ENCODE measurements at places on chromosomes 2 and 18.
A peak's percentile ranks its signal among the peaks of the same experiment; 100 is the strongest.

DNA sequence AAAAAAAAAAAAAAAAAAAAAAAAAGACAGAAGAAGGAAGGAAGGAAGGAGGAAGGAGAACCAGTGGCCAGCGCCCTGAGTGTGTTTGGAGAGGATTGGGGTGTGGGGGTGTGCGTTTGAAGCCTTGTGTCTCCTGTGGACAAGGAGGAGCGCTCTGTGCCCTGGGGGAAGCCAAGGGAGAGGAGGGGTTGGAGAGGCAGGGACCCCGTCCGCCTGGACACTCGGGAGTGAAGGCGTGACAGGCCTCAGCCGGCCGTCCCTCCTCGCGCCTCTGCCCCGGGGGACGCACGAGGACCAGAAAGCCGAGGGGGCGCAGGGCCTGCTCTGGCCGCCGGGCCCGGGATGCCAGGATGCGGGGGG, 44.9 kb downstream of the SERTAD2 start:
- no peak for DNase-seq

DNA sequence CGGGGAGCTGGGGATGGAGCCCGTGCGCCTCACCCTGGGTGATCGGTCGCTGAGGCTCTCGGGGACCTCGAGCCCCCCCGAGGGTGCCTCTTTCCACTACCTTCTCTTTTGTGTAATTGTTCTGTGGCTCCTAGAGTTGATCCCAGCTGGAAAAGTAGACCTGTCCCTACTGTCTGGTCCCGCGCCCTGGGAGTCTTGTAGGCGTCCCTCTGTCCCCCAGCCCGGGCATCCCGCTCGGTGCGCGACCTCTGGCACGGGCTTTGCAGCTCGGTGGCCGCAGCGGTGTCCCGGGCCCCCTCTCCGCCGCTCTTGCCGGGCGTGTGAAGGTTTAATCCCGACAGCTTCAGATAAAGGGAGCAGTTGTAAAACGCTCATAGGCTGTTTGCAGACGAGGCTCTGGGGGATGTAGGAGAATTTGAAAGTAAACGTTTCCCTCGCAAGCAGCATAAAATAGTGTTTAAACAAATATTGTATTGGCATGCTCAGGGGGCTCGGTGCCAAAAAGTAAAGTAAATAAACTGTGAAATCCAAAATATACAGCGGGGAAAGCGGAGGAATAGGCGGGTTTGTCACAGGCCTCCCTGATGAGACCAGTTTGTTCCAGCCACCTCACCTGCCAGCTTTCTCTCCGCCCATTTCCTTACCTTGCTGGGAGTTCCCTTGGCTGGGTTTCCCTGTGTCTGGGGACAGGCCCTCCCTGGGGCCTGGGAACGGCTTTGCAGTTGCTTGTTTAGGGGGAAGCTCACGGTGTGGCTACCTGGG, 1.9 kb downstream of the GLI2 start:
- DNase-seq, result no peak

- peak; percentile 5 for DNase-seq
These were observed 266.5 kb downstream of the PTGR3 start for GRCh38 chr18:74942319-74942910.

DNA sequence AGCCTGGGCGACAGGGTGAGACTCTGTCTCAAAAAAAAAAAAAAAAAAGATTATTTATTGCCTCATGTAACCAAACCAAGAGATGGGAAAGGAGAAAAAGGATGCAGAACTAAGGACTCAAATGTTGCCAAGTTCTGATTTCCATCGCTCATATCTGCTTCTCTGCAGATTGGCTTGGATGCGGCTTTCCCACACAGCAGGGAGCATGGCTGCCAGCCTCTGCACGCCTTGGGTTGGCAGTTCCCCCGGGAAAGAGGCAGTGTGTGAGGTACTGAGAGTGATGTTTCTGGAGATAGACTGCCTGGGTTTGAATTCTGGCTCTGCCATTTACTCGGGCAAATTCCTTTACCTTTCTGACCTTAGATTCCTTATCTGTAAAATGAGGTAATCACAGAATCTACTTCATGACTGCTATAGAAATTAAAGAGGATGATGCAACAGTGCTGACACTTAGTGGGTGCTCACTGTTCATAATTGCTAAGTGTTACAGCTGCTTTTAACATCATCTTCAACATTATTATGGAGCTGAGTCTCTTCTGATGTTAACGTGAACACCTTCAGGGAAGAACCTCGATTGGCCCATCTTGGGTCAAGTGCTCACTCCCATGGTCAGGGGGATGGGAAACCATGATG, 68.8 kb downstream of the ACAA2 start:
- DNase-seq, result no peak

DNA sequence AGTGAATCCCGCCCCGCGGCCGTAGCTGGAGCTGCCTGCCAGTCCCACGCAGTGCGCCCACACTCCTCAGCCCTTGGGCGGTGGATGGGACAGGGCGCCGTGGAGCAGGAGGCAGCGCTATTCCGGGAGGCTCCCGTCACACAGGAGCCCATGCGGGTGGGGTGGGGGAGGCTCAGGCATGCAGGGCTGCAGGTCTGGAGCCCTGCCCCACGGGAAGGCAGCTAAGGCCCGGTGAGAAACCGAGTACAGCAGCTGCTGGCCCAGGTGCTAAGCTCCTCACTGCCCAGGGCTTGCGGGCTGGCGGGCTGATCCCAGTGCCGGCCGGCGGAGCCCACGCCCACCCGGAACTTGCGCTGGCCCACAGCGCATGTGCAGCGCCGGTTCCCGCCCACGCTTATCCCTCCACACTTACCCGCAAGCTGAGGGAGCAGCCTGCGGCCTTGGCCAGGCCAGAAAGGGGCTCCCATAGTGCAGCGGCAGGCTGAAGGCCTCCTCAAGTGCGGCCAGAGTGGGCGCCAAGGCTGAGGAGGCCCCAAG, 1152.8 kb upstream of the CELF4 start:
- DNase-seq, result no peak

DNA sequence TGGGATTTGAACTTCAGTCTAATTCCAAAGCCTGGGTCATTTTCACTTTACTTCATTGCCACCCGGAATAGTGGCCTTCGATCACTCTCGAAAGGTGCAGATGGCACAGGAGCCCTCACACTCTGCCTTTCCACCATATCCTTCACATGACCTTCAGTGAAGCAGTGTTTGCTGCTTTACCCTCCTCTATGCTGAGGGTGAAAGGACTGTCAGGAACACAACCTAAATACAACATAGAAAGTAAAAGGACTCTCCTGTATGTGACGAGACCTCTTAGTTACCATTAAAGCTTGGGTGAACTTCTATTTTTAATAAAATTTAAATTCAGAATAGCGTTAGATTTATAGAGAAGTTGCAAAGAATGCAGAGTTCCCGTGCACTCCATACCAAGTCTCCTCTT, 148.5 kb downstream of the TANC1 start:
- no peak for DNase-seq

GRCh38 chr2:16726147-16726546, 60.5 kb upstream of the CYRIA start:
- DNase-seq, result no peak

DNA sequence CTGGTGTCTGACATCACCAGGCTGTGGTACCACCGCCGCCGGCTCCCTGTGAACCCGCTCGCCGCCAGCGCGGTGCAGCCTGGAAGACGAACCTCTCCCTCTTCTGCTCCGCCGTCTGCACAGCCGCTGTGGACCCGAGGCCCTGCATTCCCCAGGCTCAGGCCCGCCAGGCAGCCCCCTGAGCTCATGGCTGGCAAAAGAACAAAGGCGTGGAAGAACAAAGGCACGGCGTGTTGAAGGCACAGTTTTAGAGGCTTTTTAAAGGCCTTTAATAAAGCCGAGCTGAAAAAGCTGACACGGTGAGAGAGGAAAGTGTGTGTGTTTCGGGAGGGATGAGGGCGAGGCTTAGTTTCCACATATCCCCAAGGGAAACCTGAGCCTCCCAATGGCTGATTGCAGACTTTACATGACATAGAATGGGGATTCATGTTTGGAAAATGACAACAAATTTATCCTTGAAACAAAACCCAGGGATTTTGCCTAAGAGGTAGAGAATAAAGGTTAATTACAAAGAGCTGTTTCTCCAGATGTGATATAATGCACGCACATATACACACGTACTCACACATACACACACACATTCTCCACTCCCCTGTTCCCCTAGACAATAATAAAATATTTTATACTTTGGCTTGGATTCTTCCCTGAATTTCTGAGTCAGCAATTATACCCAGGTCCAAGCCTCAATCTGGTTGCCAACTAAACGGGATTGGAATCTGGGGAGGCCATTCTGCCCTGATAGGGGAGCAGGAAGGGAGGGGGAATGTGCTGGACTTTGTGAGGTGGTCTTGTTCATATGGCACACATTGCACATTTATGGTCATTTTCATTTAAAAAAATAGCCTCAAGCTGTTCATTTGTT, 39.7 kb downstream of the RFX8 start:
- DNase-seq, result no peak

- no peak for DNase-seq
These were observed 255.7 kb downstream of the CELF4 start for GRCh38 chr18:37309861-37310260.

DNA sequence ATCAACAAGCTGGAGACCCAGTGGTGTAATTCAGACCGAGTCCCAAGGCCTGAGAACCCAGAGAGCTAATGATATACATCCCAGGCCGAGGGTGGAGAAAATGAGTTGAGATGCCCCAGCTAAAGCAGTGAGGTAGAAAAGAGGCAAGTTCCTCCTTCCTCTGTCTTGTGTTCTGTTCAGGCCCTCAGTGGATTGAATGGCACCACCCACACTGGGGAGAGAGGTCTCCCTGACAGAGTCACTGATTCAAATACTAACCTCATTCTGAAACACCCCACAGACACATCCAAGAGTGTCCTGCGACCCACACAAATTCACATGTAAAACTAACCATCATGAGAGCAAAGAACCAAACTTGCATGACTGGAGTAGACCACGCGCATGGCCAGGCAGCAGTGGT, 215.3 kb downstream of the ANAPC1 start:
- DNase-seq, result no peak

GRCh38 chr2:179137200-179137759, 87.3 kb upstream of the CCDC141 start:
- no peak for DNase-seq

- DNase-seq, result no peak
These were observed 316.5 kb downstream of the MTX2 start for GRCh38 chr2:176585791-176586190.

GRCh38 chr18:36733150-36733549, 95.7 kb downstream of the TPGS2 start:
- no peak for DNase-seq

DNA sequence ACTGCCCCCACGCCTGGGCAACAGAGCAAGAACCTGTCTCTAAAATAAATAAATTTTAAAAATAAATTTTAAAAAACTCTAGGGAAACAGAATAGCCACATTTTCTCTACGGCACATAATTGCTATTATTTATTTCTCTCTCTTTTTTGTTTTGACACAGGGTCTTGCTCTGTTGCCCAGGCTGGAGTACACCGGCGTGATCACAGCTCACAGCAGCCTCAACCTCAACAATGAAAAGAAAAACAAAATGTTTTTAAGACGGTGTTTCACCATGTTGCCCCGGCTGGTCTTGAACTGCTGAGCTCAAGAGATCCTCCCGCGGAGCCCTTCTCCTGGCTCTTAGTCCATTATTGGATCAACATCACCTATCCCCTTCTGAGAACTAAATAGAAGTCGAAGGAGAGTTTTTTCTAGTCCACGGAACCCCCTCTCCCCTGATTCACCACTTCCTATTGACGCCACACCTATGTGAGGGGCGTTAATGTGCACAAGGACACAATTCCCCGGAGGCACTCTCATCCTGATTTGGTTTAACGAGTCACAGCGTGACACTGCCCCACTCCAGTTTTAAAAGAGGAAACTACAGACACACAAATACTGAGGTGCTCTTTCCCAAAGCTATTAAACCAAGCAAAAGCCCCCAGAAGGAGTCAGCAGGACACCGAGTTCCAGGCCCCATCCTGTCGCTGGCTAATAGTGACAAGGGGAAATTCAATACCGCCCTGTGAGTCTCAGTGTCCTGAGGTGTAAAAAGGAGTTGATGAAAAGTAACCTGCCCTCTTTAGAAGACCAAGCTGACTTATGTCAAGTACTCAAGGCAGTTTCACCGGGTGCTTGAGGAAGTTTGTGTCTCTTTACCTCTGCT, 1.1 kb downstream of the NPC1 start:
- DNase-seq, result no peak

DNA sequence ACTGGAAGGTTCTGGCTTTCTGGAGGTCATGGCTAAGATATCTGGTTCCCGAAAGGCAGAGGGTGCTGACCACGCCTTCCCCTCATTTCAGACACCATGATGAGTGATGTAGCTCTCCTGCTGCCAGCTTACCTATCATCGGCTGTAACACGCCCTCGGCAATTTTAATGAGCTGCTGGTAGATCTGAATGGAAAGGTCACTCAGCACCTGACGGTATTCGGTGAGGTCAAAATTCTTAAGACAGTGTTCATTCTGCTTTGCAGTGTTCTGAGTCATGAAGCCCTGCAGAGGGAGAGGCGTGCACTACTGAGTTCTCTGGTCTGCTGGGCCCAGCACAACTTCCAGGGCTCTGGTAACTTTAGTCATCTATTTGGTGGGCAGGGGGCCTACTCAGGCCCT, 25.7 kb upstream of the ACAA2 start:
- no peak for DNase-seq

DNA sequence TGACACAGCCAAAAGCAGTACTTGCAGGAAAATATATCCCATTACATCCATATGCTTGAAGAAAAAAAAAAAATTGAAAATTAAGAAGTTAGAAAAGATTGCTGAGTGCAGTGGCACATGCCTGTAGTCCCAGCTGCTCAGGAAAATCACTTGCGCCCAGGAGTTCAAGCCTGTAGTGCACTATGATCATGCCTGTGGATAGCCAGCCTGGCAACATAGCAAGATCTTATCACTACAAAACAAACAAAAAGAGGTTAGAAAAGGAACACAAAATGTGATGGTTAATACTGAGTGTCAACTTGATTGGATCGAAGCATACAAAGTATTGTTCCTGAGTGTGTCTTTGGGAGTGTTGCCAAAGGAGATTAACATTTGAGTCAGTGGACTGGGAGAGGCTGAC, 361.9 kb downstream of the NYAP2 start:
- no peak for DNase-seq

- DNase-seq, result no peak
These were observed 73.1 kb upstream of the PDE1A start for GRCh38 chr2:182499706-182500470.

GRCh38 chr18:49226243-49227000, 234.0 kb downstream of the DYM start:
- no peak for DNase-seq

DNA sequence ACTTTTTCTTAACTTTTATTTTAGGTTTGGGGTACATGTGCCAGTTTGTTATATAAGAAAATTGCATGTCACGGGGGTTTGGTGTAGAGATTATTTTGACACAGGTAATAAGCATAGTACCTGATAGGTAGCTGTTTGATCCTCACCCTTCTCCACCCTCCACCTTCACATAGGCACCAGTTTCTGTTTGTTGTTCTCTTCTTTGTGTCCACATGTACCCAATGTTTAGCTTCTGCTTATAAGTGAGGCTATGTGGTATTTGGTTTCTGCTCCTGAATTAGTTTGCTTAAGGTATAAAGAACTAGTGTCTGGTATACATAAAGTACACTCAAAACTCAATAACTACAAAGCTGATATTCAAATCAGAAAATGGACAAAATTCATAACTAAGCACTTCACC, 654.6 kb upstream of the LINC00305 start:
- DNase-seq, result no peak

All from stimulated activated CD4-positive, alpha-beta T cell treated with anti-CD3 and anti-CD28 coated beads, Interleukin-12 subunit alpha, Interleukin-12 subunit beta, amount 100 ng/mL, for 48 hours (primary cell).